ENCODE measurements at places on chromosomes 13 and 19.

GRCh38 chr19:55697698-55698097, 22.7 kb downstream of the EPN1 start:
- DNase-seq: no peak

DNA sequence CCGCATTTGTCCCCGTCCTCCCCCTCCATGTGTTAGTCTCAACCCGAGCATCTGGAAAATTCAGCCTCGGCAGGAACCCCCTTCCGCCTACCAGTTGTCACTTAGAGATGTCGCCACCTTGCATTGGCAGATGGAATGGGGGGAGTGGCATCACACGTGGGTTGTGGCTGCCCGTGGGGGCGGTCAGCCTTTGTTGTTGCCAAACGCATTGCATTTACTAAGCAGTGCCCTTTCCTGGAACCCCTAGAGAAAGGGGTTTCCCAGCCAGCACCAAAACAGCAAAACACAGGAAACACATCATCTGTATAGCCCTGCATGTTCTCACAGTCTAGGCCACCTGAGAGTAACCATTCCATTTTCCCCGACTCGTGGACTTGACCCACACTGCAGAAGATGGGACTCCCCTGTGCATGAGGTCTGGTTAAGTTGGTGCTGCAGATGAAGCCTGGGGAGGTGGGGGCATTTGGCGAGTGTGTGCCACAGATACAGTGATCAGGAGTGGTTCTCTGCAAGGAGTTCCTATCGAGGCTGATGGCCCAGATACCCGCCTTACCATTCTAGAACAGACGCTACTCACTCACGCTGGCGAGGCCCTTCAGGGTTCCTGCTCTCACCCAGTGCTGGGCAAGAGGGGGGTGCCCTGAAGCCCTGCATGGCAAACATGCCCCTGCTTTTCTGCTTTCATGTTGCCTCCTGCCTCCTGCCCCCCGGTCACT, 38.3 kb downstream of the TMED1 start:
- DNase-seq: peak; percentile 84

- no peak for DNase-seq
Observed at GRCh38 chr13:71242201-71242600, 624.8 kb downstream of the DACH1 start.

- no peak for DNase-seq
Observed at GRCh38 chr13:75294110-75294509, 187.9 kb downstream of the TBC1D4 start.

GRCh38 chr19:17944301-17944700, 11.5 kb downstream of the CCDC124 start:
- DNase-seq: no peak

DNA sequence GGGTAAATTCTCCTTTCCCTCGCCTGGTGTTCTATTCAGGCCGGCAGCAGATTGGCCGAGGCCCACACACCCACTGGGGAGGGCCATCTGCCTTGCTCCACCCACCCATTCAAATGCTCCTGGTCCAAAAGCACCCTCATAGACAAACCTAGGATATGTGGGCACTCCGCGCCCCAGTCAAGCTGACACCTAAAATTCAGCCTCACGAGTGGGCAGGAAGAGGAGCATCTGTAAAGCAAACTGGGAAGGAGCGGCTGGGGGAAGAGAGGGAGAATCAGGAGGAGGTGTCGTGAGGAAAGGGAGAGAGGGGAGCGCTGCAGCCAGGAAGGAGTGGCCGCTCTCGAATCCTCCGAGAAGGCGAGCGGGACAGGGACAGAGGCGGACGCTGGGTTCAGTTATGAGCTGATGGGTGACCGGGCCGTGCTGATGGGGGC, 136.9 kb downstream of the USP12 start:
- DNase-seq: no peak

- no peak for DNase-seq
Observed at GRCh38 chr19:49863254-49863934, 4.0 kb downstream of the PNKP start.

DNA sequence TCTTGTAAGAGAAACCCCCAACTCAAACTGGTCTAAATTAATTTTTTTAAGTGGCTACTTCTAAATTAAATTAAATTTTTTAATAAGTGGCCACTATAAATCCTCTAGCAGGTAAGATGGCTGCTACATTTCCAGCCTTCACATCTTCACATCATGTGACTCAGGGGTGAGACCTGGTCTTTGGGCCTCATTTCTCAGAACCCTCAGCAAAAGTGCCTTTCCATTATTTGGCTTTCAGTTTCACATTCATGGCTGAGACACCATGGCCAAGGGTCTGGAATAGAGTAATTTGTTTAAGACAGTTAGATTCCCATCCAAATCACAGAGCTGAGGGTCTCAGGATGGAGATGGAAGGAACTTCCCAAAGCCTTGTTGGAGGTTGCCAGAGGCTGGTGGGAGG, 47.5 kb downstream of the DCT start:
- no peak for DNase-seq

- no peak for DNase-seq
Observed at GRCh38 chr13:48400850-48401291, 12.0 kb downstream of the LPAR6 start.

- no peak for DNase-seq
Observed at GRCh38 chr13:80388506-80388905, 47.6 kb upstream of the SPRY2 start.

DNA sequence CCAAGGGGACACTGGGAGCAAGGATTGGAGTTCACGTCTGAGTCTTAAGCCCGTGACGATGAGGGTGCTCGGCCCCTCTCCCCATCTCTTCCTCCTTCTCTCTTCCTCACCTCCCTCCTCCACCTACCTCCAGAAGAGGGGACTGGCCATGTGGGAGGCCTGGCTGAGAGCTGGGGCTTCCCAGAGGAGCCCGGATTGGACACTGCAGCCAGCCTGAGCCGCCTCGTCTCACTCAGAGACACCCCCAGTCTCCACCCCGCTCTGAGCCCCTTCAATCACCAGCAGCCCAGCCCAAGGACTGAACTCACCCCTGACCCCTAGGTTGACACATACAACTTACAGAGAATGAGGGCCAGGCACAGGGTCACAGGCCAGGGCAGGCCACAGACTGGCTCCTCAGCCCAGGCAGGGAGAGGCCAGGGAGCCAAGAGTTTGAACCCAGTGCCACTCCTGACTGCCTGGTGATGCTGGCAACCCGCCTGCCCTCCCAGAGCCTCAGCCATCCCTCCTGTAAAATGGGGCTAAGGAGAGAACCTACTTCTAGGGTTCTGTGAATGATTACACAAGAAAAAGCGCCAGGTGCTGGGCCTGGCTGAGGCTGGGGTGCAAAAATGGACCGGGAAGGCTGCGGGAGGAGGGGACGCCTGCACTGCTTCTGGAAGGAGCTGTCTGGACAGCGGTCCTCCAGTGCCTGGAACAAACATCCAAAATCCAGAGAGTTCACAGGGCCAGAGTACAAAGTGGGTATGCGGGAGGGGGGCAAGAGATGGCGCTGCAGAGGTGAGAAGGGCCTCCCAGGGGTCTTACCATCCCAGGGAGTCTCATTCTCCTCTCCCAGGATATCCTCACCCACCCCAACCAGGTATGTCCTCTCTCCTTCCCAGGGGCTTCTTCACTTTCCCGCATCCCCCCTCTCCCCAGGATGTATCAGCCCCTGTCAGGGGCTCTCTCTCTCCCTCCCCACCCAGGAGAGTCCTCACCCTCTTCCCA, 1.1 kb downstream of the CD79A start:
- DNase-seq: no peak

DNA sequence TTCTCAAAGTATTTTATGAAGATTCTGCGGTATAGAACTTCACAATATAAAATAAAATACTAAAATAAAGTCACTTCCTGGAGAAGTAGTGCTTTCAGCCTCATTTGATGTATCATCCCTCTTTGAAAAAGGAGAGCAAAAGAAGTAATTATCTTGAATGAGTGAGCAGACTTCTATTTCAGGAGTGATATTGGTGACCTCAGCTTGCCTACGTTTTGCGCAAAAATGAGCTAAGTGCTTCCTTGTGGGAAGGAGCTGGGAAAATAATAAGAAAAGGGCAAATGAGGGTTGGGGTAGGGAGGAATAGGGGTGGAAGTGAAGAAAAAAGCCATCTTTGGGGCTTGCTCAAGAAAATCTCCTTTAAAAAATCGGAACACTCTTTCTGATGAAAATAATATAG, 1773.6 kb downstream of the OLFM4 start:
- DNase-seq: no peak

DNA sequence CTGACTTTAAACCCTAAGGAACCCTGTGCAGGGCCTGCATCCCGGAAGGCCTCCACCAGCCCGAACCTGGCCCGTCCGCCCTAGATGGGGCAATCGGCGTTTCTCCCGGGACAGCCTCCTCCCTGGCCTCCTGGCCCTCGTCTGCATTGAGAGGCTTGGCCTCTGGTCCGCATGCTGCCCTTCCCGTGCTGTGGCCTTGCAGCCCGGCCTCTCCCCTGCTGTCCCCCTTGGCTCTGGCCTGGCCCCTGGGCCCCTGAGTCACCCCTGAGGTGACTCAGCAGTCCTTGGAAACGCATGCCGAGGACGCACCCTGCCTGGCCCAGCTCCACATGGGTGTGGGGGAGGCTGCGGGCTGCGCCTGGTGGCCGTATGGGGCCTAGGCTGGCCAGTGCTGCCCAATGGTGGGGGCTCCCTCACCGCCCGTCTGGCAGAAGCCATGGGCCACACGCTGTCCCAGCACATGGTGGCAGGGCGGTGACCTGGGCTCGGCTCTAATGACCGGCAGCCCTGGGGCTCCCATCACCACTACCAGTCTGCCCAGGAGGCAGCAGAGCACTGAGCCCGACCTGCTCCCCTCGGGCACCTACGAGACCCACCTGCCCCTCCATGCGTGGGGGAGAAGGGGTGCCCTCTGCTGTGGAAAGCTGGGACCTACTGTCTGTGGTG, 25.7 kb downstream of the SH3GL1 start:
- no peak for DNase-seq

DNA sequence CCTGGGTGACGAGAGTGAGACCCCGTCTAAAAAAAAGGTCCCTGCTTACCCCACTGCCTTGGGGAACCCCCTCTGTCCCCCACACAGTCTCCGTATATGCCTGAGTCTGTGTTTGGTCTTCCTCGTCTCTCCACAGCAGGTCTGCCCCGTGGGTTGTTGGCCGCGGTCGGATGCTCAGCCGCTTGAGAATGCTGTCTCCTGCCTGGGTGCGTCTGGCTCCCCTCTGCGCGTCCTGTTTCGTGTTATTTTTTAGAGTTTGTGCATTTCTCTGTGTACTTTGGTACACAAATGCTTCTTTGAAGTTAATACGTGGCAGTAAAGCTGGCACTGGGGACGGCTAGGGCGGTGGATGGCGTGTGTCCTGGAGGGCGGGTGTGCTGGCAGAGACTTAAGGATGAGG, 34.9 kb downstream of the KDM4B start:
- DNase-seq: no peak

GRCh38 chr19:51064534-51065220, at the start of gene KLK13:
KLK13 (minus strand) TSS chr19:51065092; CDS start chr19:51065067, 25 bp downstream.
- DNase-seq: no peak

GRCh38 chr13:105545811-105546210, 989.7 kb downstream of the EFNB2 start:
- DNase-seq: no peak

- no peak for DNase-seq
Observed at GRCh38 chr19:40807147-40808020, 8.4 kb downstream of the EGLN2 start.

DNA sequence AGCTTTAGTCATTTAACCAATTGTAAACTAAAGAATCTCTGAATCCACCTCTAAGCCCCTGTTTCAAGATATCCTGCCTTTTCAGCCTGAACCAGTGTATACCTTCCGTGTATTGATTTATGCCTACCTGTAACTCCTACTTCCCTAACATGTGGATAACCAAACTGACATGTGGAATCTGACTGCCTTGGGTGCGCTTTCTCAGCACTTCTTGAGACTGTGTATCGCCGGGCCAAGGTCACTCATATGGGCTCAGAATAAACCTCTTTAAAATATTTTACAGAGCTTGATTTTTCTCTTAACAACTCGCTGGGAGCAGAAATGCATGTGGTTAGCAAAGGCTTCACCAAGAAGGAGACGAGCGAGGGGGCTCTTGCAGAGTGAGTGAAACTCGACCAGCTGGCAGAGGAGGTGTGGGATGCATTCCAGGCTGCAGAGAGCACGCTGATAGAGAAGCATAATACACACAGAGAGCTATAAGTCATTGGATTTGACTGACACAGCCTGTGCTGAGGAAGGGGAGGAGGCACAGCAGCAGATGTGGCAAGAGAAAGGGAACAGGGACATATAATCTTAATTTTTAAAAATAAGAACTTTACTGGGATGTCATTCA, 268.2 kb upstream of the MAB21L1 start:
- no peak for DNase-seq

- no peak for DNase-seq
Observed at GRCh38 chr19:39438270-39438934, 2.7 kb upstream of the RPS16 start.

DNA sequence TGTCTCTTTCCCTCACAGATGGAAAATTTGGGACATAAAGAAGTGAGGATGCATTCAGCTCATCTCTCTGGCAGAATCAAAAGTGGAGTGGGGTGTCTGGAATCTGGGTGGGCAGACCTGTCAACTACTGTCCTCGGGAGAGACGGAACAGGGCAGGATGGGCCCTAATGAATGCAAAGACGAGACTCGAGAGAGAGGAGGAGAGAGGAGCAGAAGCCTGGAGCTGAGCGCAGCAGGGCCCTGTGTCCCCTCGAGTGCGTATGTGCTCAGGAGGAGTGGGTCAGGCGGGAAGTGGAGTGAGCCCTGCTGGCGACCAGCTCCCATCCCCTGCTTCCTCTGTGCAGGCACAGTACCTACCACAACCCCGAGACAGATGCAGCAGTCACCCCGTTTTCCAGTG, 78.9 kb downstream of the TEX29 start:
- DNase-seq: no peak

DNA sequence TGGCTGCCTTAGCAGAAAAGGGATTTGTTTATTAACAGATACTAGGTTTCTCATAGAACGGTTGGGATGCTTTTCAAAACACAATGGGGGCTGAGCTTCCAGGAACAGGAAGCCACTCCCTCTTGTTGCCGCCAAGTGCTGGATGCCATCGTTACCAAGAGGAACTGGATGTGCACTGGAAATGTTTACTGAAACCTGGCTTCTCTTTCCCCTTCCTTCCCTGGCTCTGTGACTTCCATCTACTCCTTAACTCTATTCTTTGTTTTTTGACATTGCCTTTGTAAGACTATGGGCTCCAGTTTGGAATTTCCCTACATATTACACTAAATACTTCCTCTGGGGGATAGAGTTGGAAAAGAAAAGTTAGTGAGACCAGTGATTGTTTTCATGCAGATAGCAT, 11.7 kb upstream of the KL start:
- DNase-seq: no peak

All from activated T-helper 9 cell treated with anti-CD3 and anti-CD28 coated beads, Interleukin-2, amount 50 U/mL, for 16 hours (primary cell).